ENCODE measurements at places on chromosomes 12 and 14.

DNA sequence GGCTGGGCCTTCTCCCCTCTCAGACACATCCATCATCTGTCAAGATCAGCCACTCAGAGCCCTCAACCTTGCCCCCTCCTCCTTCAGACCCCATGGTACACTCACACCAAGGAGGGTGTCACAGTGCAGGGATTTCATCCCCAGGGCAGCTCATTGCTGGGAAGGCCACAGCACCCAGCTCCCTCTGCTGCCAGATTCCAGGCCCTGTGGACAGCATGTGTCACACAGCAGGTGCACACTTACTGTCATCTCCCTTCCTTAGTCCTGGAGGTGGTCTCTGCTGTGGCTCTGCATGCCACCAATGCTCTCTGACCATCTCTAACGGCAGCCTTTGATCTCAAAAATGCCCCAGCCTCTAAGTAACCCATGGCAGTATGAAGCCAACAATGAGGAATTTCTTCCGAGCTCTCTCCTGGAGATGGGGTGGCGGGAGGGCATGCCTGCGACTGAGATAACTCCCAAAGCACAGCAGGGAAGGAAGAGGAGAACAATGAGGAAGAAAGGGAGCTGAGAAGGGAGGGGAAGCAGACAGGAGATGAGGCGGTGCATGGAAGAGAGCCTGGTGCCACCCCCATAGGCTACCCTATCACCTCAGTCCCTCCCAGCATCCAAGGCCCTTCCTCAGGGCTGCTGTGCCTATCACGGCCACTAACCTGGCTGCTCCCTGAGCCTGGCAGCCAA, 101.0 kb downstream of the SINHCAF start:
- DNase-seq: no peak

DNA sequence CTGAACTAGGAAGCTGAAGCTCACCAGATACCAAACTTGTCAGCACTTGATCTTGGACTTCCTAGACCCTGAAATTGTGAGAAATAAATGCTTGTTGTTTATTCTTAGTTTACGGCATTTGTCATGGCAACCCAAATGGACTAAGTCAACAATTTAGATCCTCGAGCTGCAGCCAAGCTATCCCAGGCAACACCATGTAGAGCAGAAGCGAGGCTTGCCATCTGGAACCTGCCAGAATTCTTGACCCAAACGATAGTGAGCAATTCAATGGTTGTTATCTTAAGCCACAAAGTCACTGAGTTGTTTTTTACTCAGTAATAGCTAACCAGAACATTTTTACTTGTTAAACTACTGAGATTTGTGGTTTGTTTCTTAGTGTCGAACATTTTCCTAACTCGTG, 458.5 kb upstream of the FLRT2 start:
- DNase-seq: no peak

GRCh38 chr12:117032593-117033381, 66.4 kb downstream of the TESC start:
- DNase-seq: peak; percentile 83

DNA sequence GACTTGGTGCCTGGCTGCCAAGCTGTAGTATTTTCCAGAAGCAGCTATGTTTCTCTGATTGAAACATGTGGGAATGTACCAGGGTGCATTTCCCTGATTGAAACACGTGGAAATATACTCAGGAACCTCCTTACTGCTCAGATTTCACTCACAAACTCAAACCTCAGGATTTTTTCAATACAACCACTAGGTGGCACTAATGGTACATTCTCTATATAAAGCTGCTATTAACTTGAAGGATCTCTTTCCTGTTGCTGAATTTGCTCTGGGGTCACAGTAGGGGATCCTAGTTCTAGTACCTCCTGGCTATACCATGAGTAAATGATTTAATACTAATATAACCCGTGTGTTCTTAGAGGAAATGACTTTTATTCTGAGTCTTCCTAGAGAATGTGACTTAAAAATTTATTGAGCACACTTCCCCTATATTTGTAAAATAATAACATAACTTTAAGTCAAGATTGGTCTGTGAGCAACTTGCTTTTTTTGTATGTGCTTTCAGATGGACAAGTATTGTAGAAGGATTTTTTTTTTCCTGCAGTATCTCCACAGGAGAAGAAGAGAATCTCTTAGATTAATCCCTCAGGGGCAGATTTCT, 173.8 kb upstream of the MIS18BP1 start:
- DNase-seq: no peak

DNA sequence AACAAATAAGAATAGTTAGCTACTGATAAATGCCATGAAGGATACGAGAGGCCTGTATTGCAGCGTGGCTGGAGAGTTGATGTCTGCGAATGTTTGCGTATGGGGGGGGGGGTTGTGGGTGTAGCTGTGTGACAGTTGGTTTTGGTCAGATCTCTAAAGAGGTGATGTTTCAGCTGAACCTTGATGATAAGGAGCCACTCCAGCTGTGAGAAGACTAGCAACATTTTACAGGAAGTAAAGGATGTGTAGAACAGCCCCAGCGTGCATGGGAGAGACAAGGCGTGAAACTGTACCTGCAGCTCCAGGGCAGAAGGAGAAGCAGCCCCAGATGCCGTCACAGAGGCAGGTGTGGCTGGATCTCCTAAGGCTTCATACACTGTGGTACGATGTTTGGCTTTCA, 416.9 kb downstream of the TMEM132D start:
- no peak for DNase-seq

DNA sequence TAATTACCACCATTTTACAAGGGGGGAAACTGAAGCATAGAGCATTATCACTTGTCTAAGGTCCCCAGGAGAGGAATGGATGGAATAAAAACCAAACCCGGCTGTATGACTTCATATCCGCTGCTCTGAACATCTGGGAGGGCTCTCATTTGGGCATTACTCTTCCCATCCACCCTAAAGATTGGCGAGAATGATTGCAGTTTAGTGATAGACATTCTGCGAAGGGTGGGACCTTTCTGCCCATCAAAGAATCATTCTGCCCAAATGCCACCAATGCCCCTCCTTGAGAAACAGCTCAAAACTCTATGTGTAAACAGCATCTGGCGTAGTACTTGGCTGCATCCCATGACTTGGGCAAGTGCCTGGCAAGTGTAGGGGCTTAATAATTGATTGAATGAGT, 11.6 kb downstream of the CHST11 start:
- no peak for DNase-seq

DNA sequence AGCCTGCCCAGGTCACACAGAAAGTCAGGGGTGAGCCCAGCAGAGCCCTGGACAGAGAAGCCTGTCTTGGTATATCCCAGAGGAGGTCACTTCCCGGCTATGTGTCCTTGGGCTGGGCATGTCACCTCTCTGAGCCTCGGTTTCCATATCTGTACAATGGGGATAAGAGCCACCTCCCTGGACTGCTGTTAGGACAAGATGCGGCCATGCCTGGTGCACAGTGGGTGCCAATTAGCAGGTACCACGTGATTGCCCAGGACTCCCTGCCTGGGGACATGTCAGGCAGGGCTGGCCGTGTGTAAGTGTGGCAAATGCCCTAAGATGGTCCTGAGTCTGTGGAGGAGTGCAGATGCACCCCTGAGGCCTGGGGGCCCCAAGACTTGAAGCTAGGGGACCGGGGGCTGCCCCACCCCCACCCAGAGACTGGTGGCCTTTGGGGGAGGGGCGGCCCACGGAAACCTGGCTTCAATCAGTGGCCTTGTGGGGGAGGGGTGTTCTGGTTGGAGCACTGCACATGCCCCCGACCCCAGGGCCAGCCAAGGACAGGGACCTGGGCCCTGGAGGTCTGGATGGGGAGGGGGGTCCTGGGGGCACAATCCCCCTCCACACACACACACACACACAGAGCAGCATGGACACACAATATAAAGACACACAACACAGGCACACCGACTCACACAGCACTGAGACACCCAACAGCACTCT, 878 bp downstream of the TMEM119 start:
- DNase-seq: no peak

- no peak for DNase-seq
Observed at GRCh38 chr12:106907411-106907810, 48.3 kb upstream of the TMEM263 start.

GRCh38 chr14:40265096-40265495, 832.9 kb upstream of the FBXO33 start:
- DNase-seq: no peak

DNA sequence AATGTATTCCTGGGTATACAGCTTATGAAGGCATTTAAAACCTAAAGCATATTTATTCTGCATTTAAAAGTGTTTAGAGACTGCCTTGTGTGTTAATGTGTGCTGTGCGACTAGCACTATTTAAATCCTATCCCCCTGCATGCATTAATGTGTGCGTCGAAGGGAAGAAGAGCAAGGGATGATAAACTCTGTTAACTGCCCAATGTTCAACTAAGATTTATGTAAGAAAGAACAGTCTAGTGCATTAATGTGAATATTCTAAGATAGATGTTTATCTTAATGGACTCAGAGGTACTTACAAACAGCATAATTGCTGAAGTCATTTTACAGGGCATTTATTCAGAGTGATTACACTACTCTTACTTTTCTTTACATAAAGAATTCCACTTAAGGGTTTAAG, 424.8 kb downstream of the DIO2 start:
- DNase-seq: no peak

DNA sequence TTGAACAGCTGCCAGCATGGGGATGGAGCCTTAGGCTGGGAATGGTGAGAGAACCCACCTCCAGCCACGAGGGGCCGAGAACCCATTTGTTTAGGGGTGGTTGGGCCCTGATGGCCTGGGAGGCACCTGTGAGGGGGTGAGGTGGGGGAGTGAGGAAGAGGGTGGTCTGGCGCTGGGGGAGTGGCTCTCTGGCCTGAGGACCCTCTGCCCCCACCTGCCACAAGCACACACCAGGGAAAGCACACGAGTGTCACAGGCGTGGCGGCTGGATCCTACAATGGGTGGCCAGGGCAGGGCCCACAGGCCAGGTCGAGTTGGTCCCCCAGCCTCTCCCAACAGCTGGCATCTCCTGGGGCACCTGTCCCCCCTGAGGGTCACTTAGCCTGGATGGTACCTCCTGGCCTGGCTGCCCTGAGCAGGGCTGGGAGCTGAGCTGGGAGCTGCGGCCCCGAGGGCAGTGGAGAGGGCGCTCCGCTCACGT, 340.5 kb downstream of the TMEM121 start:
- peak; percentile 6 for DNase-seq

DNA sequence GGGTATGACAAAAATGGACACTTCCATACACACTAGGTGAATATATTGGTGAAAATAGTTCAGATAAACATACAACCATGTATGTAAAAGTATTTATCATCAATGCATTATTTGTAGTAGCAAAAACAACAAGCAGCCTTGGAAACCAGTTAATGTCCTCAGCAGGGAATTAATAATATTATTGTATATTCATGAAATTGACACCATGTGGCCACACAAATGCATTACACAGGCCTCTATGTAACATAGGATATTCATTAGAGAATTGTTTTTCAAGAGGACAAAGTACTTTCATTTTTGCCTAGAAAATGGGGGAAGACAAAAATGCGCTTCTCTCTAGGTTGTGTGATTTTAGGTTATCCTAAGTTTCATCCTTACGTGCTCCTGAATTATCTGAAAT, 24.3 kb downstream of the SPRING1 start:
- DNase-seq: no peak

GRCh38 chr12:124562796-124563181, 4.6 kb downstream of the NCOR2 start:
- DNase-seq: no peak

DNA sequence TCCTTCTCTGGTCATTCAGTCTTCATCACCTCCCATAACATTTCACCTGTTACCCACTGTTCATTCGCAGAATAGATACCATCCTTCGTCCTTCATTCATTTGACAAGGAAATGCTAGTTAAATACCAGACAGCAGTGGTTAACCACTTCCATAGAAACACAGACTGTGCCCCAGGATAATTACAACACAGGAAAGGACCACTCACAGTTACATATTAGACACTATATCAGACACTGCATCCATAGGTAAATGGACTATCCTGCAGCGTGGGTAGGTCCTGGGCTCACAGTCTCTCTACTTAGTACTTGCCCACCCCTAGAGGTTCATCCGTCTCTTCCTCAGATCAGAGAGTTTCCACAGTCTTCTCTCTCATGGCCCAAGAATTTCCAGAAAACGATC, 1044.6 kb downstream of the VRK1 start:
- DNase-seq: no peak

GRCh38 chr14:101875727-101876554, 88.4 kb upstream of the DYNC1H1 start:
- no peak for DNase-seq

GRCh38 chr12:52977170-52977569, 28.3 kb downstream of the KRT18 start:
- DNase-seq: no peak

GRCh38 chr14:29822430-29822709, 105.3 kb downstream of the PRKD1 start:
- no peak for DNase-seq

DNA sequence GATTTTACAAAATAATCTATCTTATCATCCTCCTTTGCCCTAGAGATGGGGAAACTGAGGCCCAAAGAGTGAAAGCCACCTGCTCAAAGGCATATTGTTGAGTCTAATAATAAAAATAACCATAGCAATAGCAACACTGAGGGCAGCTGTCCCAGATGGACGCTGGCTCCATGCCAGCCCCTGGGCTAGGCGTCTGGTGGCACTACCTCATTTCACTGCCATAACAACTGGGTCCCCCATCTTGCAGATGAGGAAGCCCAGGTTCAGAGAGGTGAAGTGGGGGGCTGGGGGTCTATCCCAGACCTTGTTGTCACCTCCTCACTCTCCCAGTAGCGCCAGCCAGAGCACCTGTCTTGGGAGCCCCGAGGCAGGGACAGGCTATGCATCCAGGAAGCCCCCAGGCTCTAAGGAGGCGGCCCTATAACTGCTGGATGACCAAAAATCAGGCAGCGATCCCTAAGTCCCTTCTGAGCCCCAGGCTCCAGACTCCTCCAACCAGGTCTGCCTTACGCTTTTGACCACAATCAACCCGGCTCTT, 12.8 kb downstream of the BDKRB2 start:
- DNase-seq: no peak

DNA sequence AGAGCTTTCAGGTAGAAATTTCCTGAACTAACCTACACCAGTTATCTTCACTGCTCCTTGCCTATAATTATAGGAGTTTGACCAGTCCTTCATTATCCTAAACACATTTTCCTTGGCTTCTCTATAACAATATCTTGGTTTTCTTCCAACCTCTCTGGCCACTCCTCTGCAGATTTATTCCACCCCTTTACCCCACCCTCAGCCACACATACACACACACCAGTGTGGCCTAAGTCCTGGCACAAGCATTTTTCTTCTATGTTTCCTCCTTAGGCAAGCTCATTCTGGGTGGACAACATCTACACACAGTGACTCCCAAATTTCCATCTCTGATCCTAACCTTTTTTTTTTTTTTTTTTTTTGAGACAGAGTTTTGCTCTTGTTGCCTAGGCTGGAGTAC, 25.1 kb downstream of the CDK17 start:
- DNase-seq: no peak

GRCh38 chr12:96890331-96890730, 16.7 kb upstream of the NEDD1 start:
- no peak for DNase-seq

GRCh38 chr12:41058266-41058665, 129.9 kb upstream of the PDZRN4 start:
- DNase-seq: no peak
